Chondrocyte (in vitro differentiated cells): ENCODE measurements at places on chromosomes 6 and 20. TPM values are rescaled to one million over a fixed set of nuclear protein-coding genes. Genes with fewer than 3 reads are reported as not detected.

GRCh38 chr6:32963866-32964265 lies 4.5 kb upstream of the BRD2 start:
- peaks cover 31% of the 10 kb centered on the region for H3K4me1 ChIP-seq
- DNase-seq: no peak
- no peak overlapping the region for H3K27ac ChIP-seq
- H3K36me3 ChIP-seq: no peaks in the 10 kb centered on the region
- no peak overlapping the region for H3K4me3 ChIP-seq

Gene SDC4
- 17.1 to 21.4 TPM (median 21.2 TPM) in 3 replicates for total RNA-seq

DNA sequence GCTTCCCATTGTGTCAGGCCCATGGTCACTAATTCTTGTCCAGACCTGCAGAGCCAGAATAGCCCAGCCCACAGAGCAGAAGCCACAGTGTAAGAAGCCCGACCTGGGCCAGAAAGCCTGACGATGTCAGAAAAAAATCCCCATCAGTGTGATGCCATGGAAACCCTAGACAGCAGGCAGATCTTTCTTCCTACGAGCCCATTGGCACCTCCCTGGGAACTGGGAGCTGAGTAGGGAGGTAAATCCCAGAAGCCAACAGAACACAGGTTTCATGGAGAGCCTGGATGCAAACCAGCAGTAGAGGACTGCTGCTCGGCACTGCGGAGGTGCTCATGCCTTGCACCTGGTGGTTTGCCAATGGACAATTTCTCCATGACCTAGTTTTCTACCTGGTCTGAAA lies 82.2 kb upstream of the SLC22A16 start:
- no peaks in the 10 kb centered on the region for H3K36me3 ChIP-seq
- no peaks in the 10 kb centered on the region for H3K27me3 ChIP-seq
- no peak for DNase-seq
- H3K27ac ChIP-seq: no peak overlapping the region
- H3K4me1 ChIP-seq: no peaks in the 10 kb centered on the region

GRCh38 chr6:3164388-3164787 lies 7.0 kb upstream of the TUBB2A start:
- peaks cover 42% of the 10 kb centered on the region for H3K4me1 ChIP-seq
- no peaks in the 10 kb centered on the region for H3K27me3 ChIP-seq
- no peak overlapping the region for H3K27ac ChIP-seq

DNA sequence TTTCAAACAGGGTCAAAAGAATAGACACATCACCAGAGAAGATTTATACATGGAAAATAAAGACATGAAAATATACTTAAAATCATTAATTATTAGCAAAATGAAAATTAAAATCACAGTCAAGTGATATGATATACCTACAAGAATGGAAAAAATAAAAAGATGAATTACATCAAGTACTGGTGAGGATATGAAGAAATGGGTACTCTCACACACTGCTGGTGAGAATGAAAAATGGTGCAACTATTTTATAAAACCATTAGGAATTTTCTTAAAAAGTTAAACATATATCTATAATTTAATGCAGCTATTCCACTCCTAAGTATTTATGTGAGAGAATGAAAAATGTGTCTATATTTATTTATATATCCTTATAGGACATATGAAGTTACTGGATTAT lies 136.3 kb upstream of the GRIK2 start:
- no peak overlapping the region for H3K4me3 ChIP-seq
- no peaks in the 10 kb centered on the region for H3K4me1 ChIP-seq
- peaks cover 3% of the 10 kb centered on the region for H3K36me3 ChIP-seq

DNA sequence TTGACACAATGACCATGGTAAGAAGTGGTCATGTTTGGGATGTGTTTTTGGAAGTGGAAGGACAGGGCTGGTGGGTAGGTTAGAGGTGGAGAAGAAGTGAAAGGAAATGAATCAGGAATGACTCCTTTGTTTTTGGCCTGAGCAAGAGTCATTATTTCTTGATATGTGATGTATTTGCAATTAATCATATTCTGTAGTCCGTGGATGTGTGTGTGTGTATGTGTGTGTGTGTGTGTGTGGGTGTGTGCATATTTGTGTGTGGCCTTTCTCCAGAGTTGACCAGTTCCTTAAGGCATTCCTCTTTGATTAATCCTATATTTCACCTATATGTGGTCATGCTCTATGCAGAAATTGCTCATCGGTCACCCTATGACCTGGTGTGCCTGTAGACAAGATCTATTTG lies 130.7 kb downstream of the UTRN start:
- no peak overlapping the region for H3K4me3 ChIP-seq
- H3K27ac ChIP-seq: peak overlapping the region; percentile 33
- no peaks in the 10 kb centered on the region for H3K27me3 ChIP-seq
- H3K36me3 ChIP-seq: peaks cover 2% of the 10 kb centered on the region
- H3K4me1 ChIP-seq: peaks cover 38% of the 10 kb centered on the region
